Stimulated activated CD8-positive, alpha-beta memory T cell treated with anti-CD3 and anti-CD28 coated beads, Interleukin-15, amount 100 ng/mL, for 24 hours (primary cell): ENCODE measurements at places on chromosomes 6 and 20.

DNA sequence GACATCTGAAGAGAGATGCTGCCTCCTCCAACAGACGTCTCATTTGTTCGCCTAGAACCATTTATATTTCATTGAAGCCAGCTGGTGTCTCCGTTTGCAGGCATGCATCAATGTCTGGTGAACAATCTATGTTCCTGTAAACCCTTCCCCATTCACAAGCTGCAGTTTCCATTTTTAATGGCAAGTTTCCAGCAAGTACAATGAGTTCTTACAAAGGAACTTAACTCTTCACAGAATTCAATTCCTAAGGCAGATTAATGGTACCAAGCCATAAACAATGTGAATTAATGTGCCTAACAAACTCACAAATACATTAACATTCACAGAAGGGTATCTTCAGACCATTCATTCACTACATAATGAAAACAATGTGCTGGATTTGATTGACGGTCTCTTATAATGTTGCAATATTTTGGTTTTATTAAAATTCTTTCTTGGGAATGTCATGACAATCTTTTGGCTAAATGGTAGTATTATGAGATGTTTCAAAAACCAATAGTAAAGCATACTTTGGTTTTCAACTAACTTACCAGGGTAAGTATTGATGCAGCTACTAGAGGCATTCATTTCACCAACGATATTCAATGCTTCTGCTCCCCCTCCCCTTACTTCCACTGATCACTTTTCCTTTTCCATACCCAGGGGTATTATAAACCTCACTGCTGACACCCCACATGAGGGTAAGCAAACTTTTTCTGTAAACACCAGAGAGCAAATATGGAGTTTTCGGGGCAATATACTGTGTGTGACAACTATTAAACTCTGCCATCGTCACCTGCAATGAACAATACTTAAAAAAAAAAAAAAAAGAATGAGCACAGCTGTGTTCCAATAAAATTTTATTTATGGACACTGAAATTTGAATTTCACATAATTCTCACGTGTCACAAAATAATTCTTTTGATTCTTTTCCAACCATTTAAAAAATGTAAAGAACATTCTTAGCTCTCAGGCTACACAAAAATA is 4.2 kb downstream of the AKIRIN2 start:
- DNase-seq, result no peak

GRCh38 chr6:56727097-56727850 is 84.6 kb upstream of the DST start:
- DNase-seq, result no peak

DNA sequence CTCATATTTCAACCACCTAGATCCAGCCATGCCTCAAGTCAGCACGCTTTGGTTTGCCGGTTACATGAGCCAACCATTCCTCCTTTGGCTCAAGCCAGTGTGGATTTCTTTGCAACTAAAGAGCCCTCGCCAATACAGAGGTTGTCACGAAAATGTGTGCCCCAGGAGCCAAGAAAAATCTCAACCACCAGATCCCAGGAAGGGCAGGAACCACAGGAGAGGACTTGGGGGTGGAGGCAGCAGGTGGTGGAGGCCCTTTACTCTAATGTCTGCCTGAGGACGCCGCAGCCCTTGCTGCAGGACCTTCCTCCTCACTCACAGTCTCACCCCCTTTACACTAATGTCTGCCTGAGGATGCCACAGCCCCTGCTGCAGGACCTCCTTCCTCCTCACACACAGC is 144.8 kb upstream of the PHACTR3 start:
- DNase-seq, result no peak

- no peak for DNase-seq
Measured at GRCh38 chr6:110147870-110148269, 31.6 kb downstream of the WASF1 start.

DNA sequence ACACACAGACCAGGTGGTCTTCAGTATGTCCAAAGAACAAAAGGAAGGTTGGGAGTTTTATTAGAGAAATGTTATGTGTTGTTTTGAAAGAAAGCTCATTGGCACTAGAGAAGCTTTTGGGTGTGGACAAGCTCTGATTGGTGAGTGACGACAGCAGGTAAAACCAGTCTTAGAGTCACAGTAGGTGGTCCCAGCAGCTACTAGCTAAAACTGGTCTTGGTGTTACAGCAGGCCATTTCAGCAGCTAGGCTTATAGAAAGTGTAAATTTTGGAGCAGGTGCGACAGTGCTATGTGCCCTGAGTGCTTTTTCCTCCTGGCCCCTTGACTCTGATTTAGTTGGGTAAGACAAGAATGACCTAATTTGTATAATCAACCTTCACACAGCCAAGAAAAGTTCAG is 3.6 kb downstream of the CLDN20 start:
- DNase-seq, result no peak

DNA sequence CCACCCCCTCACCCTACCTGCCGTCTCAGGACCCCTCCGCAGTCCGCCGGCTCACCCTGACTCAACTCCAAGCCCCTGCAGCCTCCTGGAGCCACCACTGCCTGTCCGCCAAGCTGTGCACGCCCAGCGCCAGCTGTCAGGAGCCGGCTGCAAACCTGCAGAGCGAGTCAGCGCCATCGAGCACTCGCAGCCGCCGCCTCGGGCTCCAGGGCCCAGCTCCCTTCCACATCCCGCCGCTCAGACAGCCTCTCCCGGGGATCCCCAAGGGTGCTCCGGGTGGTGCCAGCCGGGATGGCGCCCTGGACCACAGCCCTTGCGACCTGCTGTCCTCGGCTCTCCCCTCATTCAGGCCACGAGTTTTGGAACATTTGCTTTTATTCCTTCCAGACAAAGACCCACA is 4.3 kb downstream of the TNNC2 start:
- DNase-seq, result no peak

DNA sequence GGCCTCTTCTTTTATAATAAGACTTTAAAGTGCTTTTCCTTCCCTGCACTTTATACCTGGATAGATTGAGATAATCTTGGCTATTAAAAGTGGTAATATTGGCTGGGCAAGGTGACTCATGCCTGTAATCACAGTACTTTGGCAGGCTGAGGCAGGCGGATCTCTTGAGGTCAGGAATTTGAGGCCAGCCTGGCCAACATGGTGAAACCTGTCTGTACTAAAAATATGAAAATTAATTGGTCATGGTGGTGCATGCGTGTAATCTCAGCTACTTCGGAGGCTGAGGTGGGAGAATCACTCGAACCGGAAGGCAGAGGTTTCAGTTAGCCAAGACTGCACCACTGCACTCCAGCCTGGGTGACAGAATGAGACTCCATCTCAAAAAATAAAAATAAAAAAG is 197.1 kb upstream of the RGS17 start:
- DNase-seq, result no peak

DNA sequence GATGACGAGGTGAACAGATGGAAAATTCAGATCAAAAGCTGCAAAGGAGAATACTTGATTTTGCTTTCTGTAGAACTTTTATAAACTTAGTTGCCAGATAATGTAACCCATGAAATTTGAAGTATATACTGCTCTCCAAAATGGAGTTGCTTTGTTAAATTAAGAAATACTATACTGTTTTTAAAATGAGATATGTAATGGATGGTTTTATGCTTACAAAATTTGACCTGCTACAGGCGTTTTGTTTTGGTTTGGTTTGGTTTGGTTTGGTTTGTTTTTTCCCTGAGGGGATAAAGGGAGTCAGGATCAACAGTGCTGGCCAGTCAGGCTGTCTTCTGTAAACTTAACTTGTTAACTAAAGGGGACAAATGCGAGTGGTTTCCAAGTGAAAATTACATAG is 55.6 kb upstream of the KIF25 start:
- DNase-seq, result no peak

DNA sequence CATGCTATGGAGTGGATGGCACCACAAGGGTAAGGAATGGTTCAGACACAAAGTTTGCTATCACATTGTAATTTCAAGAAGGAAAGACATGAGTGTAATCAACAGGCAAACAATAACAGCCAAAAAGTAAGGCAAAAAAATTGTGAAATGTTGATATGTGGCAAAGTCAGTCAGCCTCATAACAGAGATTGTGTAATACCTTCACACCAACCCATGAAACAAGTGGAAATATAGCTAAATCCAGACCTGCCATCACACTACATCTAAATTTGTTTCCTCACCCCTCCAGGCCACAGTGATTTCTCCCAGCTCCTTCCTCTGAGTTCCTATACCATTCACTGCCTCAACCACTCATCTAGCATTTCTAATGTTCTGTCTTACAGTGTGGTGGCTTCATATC is 37.3 kb downstream of the SIM1 start:
- no peak for DNase-seq

DNA sequence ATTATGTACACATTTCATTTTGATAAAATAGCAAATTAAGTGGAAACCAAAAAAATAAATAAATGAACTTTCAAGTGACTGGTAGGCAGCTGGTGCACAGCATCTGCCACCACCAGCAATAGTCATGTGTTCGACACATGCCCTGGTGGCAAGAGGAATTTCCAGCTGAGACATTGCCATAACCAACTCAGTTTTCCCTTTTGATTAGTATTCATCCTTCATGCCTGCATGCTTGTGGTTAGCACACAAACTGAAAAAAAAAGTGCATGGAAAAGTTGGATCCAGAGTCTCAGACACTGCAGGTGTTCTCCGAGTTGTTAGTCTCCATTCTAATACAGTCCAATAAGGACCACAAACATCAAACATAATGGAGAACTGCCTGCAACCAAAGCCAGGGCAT is 156.0 kb upstream of the SOX4 start:
- no peak for DNase-seq

DNA sequence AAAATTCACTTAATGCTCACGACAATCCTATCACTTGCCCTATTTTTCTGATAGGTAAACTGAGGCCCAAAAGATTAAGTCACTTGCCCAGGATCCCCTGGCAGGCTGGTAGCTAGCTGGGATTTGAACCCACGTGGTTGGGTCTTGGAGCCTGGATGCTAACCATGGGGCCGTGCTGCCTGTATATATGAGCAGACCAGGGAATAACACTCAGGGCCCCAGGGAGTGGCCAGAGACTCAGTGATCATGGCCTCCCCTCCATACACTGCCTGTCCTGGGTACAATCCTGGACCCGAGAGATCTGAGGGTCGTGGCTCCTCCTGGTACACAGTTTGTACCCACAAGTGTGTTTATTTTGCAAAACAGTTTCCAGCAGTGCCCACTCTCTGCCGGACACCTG is 116.9 kb upstream of the PTPN1 start:
- no peak for DNase-seq

DNA sequence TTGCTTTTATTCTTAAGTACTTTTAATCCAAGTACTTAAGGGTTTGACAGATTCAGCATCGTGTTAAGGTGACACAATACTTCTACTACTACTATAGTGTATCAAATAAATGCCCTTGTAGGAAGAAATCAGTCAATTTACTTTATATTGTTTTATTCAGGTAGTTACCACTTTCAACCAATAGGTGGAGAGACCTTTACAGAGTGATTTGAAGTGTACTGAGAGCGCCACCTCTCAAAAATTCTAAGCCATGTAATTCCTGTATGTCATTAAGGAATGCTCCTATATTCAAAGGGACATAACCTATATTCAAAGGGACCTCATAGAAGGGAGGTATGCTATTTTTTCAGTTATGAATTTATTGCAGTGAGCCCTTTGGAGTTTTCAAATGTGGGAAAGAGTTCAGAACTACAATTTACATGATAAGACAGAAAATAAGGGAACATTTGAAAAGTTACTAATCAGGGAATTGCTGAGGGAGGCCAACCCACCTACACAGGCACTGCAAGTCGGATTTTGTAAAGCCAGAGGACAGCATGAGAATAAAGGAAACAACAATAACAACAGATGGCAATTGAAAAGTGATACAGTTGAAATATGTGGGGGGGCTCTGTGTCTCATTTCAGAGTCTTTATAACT is 955.6 kb downstream of the TBC1D32 start:
- DNase-seq, result no peak

- DNase-seq, result no peak
Measured at GRCh38 chr6:33623895-33624381, 2.8 kb downstream of the ITPR3 start.

- no peak for DNase-seq
Measured at GRCh38 chr6:136549300-136550044, 750 bp downstream of the MAP7 start.

DNA sequence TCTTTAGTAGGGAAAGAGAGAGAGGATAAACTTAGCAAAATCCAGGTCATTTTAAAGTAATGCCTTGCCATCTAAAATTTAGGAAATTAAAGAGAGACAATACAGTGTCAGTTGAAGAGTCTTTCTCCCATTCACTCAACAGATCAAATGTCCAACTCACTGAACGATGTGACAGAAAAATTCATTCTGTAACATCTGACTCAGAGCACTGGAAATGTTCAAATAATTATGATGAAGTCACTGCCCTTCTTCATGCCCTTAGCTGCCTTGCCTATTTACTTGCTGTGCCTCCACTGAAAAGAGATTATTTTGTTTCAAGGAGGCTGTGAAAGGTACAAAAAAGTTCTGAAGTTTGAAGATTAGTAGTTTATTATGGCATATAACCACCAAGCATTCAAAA is 434.8 kb downstream of the ADGRB3 start:
- DNase-seq, result no peak

- DNase-seq, result no peak
Measured at GRCh38 chr6:12601881-12602280, 114.7 kb upstream of the PHACTR1 start.

DNA sequence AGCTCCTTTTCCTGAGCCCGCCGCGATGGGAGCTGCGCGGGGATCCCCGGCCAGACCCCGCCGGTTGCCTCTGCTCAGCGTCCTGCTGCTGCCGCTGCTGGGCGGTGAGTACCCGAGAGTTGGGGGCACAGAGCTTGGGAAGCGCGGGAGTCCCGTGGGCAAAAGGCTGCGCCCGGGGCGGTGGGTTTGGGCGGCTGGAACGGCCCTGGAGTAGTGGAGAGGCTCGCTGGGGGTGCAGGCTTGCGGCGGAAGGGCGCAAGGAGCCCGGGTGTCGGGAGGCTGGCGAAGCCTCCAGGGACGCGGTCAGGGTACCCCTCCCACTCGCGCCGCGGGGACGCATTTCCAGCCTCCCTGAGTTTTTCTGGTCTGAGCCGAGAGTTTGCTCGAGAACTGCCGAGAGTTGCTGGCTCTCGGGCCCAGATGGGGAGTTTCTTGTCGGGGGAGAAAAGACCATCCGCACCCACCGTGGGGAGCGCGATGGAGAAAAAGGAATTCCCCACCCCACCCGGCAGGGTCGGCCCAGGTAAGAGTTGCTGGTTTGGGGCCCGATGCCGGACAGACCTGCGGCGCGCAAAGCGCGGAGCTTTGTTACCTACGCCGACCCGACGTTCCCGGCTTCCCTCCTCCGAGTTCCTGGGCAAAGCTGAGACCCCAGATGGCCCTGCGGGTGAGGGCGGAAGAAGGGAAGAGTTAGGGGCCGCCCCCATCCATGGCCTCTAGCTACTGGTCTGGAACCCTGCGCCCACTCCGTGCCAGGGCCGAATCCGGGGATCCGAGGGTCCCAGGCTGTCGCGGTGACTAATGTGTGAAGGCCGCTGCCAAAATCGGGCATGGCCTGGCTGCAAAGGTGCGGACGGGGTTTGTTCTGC is 584 bp downstream of the PTK7 start:
- DNase-seq, result no peak

- no peak for DNase-seq
Measured at GRCh38 chr6:110037726-110038295, 59.7 kb downstream of the GPR6 start.

DNA sequence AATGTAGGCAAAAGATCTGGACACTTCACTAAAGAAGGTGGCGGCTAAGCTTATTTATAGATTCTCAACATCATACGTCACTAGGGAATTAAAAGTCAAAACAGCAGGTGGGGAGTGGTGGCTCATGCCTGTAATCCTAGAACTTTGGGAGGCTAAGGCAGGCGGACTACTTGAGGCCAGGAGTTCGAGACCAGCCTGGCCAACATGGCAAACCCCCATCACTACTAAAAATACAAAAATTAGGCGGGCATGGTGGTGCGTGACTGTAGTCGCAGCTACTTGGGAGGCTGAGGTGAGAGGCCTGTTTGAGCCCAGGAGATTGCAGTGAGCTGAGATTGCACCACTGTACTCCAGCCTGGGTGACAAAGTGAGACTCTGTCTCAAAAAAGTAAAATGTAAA is 74.6 kb downstream of the GPX5 start:
- no peak for DNase-seq
